CD4-positive, alpha-beta T cell treated with Interleukin-12 subunit alpha and Interleukin-12 subunit beta, for 1 hour (primary cell): ENCODE measurements at places on chromosomes 2 and 18.

- DNase-seq, result no peak
These were observed 136.9 kb downstream of the PTGR3 start for GRCh38 chr18:75071866-75072671.

- DNase-seq, result no peak
These were observed 34.4 kb downstream of the ANKRD44 start for GRCh38 chr2:197276156-197276555.

GRCh38 chr2:172053486-172053885 lies 31.8 kb upstream of the DLX1 start:
- no peak for DNase-seq

GRCh38 chr2:226151157-226151556 lies 648.5 kb downstream of the IRS1 start:
- DNase-seq, result no peak

- no peak for DNase-seq
These were observed 373.3 kb downstream of the RBM43 start for GRCh38 chr2:150888337-150888736.

DNA sequence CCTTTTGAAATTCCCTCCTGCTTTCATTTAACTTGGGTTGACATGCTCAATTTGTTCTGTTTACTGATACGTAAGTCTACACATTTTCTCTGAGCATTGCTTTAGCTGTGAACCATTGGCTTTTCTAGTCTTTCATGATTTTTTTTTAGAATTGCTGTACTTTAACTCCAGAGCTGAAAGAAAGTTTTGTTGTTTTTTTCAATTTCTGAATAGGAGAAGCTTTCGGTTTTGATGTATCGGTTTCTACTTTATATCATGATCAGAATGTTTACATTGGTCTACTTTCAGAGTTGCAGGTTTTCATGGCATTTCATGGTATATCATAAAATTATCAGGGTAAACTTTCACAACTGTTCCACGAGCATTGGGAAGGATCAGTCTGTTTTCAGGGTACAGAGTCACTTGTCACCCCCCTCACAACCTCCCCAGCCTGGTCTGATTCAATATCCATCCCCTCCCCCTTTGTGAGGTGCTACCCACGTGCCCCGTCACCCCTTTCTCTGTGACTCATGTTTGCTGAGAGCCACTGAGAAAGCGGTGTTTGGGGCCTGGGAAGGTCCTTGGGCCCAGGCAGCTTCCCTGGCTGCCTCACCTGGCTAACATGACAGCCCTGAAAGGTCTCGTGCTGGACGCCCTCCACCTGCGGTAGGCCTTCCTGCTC lies 7.0 kb downstream of the ASTL start:
- no peak for DNase-seq

DNA sequence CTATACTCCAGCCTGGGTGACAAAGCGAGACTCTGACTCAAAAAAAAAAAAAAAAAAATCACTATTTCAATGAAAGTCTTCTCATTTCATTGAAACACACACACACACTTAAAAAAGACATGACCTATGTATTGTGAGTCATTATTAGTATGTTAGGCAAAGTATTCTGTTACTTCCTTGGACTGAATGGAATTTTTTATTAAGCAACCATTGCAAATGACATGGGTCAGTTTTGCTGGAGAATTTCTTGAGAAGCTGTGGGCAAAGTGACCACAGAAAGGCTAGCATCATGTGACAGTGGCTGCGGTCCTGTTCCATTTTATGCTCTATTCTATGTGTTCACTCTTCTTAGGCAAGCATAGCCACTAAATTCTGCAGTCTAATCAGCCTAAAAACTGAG lies 695.7 kb downstream of the TDRD15 start:
- no peak for DNase-seq

- DNase-seq, result no peak
These were observed 89.0 kb downstream of the KCTD1 start for GRCh38 chr18:26459340-26459739.

GRCh38 chr2:60095202-60095815 lies 458.1 kb downstream of the BCL11A start:
- DNase-seq, result no peak

- DNase-seq, result no peak
These were observed 16.5 kb upstream of the MAL start for GRCh38 chr2:95008996-95009395.

DNA sequence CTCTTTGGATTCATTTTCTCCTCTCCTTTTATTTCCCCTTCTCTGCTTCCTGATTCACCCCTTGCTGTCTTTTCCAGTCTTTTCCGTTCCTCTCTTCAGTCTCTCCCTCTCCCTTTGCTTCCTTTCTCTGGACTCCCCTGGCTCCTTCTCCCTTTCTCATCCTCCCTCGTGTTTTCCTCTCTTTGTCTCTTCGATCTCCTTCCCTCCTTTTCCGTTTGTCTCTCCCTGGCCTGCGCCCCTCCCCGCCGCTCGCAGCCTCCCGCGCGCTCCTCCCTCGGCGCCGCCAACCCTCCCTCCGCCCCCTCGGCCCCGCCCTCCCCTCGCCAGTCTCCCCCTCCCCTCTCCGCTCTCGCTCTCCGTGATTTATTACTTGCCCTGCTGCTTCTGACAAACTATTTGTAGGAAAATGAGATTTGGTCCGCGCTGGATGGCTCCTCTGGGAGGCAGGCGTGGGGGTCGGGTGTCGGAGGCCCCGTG lies 46.0 kb upstream of the PAX8 start:
- peak; percentile 16 for DNase-seq

DNA sequence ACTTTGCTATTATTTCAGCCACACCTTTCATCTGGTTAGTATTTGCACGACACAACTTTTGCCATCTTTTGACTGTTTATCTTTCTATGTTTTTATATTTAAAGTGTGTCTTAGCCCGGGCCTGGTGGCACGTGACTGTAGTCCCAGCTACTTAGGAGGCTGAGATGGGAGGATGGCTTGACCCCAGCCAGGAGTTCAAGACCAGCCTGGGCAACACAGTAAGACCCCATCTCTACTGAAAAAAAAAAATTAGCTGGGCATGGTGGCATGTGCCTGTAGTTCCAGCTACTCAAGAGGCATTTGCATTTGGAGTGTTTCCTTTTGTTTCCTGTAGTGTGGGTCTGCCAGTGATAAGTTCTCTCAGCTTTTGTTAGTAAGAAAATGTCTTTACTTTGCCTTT lies 88.7 kb upstream of the GLI2 start:
- no peak for DNase-seq

- DNase-seq, result peak; percentile 21
These were observed 412 bp downstream of the GPD2 start for GRCh38 chr2:156436497-156437085.

DNA sequence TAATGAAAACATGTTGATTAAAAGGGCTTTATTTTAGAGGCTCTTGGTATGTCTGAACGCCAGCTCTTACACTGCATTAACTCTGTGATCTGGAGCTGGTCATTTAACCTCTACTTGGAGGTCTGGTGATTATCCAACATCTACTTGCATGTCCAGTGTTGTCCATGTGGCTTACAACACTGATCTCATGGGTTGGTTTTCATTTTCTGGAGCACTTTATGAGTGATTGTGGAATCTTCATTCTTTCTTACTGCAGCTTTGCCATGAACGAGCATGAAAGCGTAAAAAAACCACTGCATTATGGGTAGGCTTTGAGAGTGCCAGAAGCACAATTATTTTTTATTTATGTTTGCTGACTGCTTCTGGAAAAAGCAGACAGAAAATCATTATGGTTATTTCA lies 4.8 kb downstream of the CCDC195 start:
- no peak for DNase-seq

DNA sequence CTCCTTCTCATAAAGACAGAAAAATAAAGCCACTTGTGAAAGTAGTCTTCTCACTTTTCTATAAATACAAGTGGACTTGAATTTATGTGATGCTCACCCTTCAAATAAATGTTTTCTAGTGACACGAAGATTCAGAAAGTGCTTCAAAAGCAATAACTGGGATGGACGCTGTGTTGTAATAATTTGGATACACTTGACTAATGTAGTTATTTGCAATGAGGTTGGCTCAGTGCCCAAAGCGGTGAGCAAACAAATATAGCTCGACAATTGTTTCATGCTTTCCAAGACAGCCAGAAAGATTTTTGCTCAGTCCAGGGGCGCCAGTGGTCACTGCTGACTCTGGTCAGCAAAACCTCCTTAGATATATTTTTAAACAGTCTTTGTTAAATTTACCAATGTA lies 278.6 kb upstream of the KLHL14 start:
- no peak for DNase-seq

DNA sequence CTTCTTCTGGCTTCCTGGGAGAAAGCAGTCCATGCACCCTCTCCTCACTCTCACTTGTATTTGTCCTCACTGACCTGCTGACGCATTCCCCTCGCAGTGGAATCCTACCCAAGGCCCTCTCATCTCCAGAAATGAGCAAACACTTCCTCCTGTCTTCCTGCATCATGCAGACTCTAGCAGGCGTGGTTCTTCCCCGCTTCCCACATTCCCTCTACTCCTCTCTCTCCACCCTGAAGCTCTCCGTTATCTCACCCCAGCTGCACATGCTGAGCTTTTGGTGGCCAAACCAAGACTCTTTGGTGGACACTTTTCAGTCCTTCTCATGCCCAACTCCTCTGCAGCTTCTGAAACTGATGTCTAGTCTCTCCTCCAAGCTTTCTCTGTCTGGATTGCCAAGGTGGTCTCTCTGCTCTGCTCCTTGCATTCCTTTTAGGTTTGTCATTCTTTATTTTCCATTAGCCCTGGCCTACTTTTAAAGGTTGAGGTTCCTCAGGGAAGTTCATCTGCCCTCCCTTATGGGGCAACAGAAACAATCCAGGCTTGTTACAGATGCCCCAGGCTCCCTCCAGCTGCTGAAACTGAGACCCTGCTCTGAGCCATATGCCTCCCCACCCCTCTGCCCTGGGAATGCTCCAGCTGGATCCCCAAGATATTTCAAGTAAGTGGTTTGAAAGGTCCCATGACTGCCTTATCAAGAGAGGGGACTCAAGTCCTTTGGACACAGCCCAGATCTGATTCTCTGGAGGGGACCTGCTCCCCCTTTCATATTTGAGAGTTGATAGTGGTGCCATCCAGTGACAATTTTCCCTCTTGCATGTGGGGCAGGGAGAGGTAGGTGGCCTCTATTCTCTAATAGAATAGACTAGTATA lies 835 bp upstream of the IL18RAP start:
- DNase-seq, result no peak

DNA sequence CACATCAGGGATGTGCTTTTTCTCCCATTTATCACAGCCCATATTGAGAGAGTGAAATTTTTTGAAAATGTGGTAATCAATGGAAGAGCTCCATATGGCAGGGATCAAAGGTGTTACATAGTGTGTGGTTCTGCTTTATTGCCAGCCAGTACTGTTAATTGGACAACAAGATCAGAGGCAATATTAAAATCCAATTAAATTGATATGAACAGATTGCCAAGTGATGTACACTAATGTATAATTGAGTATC lies 338.9 kb downstream of the BCL11A start:
- DNase-seq, result no peak

DNA sequence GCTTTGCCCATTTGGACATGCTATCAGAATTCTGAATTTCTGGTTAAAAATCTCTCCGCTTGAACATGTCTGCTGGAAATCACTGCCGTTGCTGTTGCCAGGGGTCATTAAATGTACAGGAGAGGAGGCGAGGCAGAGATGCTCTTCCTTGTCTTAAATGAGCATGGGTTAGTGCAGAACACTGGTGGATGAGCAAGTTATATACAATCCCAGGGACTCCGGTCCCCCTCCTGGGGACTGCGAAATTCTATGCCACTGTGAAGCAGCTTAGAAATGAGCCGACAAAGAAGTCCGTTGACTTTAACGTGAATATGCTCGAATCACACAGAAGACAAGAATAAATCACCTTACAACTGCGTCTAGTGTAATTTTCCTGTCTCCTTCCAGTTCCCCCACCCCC lies 95.1 kb upstream of the KLHL14 start:
- no peak for DNase-seq

GRCh38 chr2:64857581-64858471 lies 131.4 kb upstream of the SLC1A4 start:
- DNase-seq, result no peak

- DNase-seq, result no peak
These were observed at the start of gene CSRNP3 for GRCh38 chr2:165469417-165469816. Gene CSRNP3 (plus strand): TSS chr2:165469698. CDS start chr2:165595066, 125,368 bp downstream.

- DNase-seq, result no peak
These were observed 100.8 kb downstream of the RTN4 start for GRCh38 chr2:54949431-54949830.

DNA sequence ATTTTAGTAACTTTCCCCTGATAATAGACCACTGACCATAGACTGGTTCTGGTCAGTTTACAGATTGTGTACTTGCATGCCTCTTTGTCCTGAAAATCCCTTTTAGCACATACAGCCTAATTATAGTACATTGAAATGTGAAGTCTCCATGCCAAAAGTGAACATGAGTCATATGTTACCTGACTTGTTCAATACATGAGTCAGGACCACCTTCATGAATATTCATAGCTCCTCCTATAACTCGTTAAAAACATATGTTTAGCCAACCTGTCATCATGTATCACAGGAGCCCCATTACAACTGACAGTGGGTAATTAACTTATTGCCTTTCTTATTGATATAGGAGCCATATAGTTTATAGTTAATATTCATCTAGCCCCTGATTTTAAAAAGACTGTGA lies 78.6 kb downstream of the SH3YL1 start:
- no peak for DNase-seq

- no peak for DNase-seq
These were observed 78.5 kb downstream of the LRP1B start for GRCh38 chr2:142052220-142052863.

GRCh38 chr2:10255189-10256030 lies 47.3 kb upstream of the HPCAL1 start:
- DNase-seq, result no peak

DNA sequence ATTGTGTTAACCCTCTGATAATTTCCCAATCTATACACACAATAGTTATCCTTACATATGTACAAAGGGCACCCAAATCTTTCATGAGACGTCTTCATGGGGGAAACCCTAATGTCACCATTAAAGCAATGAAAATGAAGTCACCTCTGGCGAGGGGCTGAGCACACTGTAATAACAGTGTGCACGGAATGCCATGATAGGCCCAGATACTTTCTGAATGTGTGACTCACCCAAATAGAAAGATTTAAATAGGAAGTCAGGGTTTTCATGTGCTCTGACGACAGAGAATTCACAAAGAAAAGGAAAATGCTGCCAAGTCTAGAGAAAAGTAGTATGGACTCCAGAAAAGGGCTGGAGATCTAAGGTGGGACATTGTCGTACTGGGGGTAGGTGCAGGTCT lies 128.3 kb downstream of the SATB2 start:
- DNase-seq, result no peak

DNA sequence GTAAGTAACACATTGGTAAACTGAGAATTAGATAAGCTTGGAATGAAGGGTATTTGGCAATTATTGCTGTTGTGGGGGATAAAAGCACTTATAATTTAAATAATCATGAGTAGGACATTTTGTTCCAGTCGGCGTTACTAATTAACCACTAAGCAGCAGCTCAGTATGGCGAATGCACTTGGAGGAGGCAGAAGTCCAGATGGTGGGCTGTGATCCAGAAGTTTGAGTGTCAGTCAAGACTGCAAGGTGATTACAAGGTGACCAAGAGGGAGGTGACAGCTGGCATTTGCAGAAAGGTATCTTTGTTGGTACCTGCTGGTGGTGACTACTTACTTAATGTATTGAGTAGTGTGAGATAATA lies 643.6 kb upstream of the FAM98A start:
- DNase-seq, result no peak

GRCh38 chr18:27378431-27379095 lies 193.5 kb upstream of the CHST9 start:
- no peak for DNase-seq

- DNase-seq, result peak; percentile 20
These were observed 30.0 kb downstream of the RNF125 start for GRCh38 chr18:32048507-32049091.
